ENCODE measurements at places on chromosomes 1 and 21. TPM values are rescaled to one million over a fixed set of nuclear protein-coding genes. Genes with fewer than 3 reads are reported as not detected.

DNA sequence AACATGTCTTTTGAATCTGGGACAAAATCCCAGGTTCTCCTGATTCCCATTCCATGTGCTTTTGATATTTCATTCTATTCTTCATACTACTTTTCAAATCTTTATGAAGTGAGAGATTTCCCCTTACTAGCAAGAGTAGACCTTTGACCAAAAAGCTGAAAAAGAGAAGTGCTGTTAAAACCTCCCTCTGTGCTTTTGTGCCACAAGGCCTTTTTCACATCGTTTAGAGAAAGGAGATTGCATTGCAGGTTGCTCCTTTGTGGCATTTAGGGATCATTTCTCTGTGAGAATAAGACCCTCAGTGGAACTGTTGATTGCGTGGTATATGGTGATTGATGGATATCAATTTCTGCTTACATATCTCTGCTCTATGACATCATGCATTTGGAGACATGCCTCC is 148.8 kb downstream of the TGFB2 start:
- no peak for DNase-seq

DNA sequence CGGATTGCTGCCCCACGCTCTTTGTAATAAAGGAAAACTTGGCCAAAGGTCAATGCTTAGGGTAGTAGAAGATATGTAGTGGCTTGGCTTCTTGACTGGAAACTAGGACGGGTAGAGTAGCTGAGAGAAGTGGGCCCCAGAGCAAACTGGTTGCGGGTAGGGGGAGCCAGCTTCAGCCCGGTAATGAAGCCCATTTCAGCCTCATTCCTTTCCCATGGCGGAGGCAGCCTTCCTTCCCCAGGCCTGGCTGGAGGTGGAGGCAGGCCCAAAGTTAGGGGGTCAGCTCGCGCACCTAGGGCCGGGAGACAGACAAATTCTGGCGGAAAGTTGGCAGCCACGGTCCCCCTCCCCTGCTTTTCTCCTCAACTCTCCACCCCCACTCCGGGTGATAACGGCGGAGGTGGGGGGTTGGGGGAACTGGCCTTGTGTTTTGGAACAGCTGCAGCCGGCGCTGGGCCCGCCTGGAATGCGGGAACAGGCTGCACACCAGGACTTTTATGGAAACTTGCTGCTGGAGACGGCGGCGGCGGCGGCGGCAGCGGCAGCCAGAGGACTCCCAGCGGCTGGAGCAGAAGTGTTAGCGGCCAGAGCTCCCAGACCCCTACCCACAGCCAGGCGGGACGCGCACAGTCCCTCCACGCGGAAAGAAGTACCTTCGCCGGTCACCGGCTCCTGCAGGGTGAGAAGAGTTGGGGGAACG is at the start of gene NEXN:
Gene NEXN, plus strand, starts transcription at position 544 of the 700 bp plus-strand sequence. CDS start 27,483 bp downstream, outside the sequence.
- peak; percentile 61 for DNase-seq

DNA sequence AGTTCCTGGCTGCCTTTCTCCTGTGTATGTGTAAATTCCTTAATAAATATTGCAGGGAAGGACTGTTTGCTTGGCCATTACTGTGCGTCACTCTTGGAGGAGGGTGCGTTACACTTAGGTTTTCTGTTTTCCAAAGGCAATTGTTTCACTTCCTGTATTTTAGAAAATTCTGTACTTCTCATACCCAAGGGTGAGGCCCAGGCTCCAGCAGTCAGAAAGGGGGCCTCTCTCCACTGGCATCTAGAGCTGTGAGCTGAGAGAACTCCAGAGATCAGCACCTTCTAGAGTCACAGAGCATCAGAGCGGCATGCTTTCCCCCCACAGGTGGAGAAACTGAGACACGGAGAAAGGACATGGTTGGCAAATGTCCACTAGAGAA is 27.0 kb upstream of the ZFP69B start:
- DNase-seq = no peak

- DNase-seq = no peak
Measured at GRCh38 chr1:68049941-68050878, at the start of gene DIRAS3. Gene DIRAS3, minus strand, starts transcription at chr1:68050627. Its CDS starts 3,330 bp downstream, at chr1:68047297.

DNA sequence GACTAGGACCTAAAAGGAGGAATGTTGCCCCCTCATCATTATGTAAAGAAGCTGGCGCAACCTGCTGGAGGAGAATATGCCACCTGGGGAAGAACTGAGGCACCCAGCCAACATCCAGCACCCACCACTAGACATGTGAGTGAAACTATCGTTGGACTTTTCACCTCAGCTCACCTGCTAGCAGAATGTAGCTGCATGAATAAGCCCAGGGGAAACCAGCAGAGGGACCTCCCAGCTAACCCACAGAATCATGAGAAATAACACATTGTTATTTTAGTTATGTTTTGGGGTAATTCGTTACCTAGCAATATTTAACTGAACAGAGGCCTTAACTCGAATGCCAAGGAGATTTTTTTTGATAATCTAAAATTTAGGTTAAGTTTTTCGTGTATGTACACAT is 542.5 kb upstream of the DAB1 start:
- DNase-seq = no peak

DNA sequence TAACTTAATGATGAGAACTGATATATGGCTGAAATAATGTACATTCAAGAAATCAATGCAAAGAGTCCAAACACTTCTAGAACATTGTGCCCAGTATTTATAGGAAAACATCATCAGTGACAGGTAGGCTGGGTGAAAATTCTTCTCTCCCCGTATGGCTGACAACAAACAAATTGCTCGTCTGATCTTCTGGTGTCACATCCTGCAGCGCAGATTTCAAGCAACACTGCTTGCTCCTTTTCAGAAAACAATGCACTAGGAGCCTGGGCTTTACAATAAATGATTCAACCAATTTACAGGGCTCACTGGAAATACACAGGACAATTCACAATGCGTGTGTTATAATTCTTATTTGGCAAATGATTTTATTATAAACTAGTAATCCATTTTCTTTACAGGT is 185.3 kb downstream of the RERE start:
- DNase-seq = no peak

- peak; percentile 72 for DNase-seq
Measured at GRCh38 chr1:202241376-202242079, 47.9 kb downstream of the LGR6 start.

The CFHR3 gene
- total RNA-seq = not detected

The AGMAT gene
- total RNA-seq = 0.32 TPM

The CLCA1 gene
- total RNA-seq = not detected

All from breast epithelium (tissue), 4 donors.